ENCODE measurements at places on chromosomes 1 and 21.

DNA sequence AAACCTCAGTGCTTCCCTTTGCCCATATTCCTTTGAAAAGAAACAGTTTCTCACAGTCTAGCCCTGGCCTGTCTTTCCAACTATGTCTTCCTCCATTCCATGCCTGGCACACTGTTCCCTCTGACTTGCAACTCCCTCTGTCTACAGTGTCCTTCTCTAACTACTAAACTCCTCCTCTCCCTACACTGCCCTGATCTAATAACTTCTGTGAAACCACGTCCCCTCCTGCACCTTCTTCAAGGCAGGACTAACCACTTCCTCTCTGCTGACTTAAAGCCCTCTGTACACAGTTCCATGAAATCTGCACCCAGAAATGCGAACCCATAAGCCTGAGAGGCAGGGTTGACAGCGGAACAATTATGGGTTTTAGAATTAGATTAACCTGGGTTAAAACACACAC lies 62.2 kb upstream of the ATP1B1 start:
- no peak for DNase-seq

DNA sequence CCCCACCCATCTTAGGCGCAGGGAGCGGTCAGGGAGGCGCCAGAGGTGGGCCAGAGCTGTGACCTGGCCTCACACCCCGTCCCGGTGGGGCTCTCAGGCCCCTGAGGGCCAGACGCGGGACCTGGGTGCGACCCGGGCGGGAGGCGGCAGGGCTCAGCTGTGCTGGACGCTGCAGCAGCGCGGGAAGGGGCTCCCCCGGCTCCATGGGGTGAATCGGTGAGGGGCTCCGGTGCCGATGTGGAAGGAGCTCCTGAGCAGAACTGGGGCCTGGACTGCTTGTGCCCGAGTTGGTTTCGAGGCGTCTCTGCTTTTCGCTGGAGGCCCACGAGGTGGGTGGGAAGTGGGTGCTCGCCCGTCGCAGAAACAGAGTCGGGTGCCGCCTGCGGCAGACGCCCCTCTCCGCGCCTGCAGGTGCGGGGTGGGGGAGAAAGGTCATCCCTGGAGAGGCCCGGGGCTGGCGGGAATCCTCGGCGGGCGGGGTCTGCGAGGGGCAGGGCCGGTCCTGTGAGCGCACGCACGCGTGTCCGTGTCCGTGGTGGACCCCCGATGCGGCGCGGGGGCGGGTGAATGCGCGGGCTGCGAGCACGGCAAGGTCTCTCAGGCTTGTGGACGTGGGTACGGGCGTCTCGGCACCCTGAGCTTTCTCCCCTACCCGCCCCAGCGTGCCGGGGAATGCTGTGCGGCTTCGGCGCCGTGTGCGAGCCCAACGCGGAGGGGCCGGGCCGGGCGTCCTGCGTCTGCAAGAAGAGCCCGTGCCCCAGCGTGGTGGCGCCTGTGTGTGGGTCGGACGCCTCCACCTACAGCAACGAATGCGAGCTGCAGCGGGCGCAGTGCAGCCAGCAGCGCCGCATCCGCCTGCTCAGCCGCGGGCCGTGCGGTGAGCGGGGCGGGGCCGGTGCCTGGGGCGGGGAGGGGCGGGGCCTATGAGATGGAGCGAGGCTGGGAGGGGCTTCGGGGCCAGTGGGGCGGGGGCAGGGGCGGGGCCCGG lies 20.4 kb downstream of the AGRN start:
- peak; percentile 85 for DNase-seq

DNA sequence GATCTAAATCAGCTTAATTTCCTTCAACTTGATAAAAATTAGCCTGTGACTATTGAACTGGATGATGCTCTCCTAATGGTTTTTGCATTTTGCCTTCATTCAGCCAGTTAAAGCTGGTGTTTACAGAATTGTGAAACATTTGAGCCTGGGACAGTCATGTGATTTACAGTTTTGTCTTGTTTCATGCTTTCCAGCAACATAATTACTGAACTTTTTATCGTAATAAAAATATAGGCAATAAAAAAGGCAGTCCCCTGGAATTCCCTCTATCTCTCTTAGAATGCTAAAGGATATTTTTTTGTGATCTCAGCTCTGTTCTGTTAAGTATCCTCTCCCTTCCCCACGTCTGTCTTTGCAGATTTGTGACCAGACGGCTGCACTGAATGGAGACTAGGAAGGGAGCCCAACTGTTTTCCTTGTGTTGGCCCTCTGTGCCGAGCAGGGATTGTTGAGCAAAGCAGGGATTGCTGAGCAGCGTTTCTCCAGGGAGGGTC lies 70.3 kb upstream of the RGL1 start:
- no peak for DNase-seq

GRCh38 chr1:167244244-167244643 lies 23.6 kb downstream of the POU2F1 start:
- no peak for DNase-seq

DNA sequence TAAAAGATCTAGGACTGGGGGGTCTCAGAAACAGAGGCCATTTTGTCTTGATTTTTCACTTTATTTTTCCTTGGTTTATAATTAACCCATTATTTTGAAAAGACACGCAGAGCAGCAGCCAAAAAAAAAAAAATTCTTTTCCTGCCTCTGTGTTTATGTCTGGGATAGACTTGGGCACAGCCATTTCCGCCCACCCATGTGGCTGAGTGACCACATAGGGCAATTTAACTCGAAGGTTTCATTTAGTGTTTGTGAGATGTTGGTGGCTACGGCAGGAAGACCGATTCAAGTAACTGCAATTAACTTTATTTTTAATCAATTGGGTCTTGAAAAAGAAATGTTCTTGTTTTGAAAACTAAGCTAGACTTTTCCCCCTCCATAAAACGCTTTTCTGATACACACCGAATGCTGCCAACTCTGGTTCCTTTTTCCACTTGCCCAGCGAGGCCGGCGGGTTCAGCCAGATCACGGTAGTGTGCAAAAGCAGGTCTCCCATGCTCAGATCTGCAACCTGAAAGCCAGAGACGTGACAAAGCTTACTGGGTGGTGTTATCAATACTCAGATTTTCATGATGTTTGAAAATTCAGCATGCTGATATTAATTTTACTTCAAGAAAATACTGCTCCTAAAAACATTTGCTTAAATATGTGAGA lies 97.4 kb upstream of the KRTAP19-8 start:
- no peak for DNase-seq

GRCh38 chr1:55337801-55338447 lies 122.8 kb upstream of the USP24 start:
- DNase-seq = peak; percentile 66

GRCh38 chr1:153798468-153798780 lies 23.2 kb downstream of the SLC27A3 start:
- DNase-seq = no peak

DNA sequence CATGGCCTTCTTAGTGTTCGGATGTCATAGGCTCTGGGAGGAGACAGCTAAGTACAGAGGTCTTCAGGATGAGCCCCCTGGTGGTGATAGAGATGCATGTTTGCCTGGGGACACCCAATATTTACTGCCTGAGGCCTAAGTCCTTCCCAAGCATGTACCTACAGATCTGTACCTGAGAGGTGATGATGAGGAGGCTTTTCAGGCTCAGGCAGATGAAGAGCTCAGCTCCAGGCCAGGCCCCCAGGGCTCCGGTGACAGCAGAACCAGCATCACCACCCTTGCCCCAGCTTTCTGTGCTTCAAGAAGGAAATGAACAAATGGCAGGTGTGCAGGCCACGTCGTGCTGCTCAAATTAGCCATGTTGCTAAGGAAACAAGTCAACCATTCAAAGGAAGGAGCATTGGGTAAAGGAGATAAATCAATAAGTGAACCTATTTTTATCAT lies 21.1 kb downstream of the CACNA1E start:
- no peak for DNase-seq

GRCh38 chr1:58718435-58718834 lies 18.6 kb upstream of the MYSM1 start:
- DNase-seq = no peak

GRCh38 chr21:25457411-25457810 lies 149.9 kb downstream of the MRPL39 start:
- DNase-seq = peak; percentile 86

GRCh38 chr1:158008630-158009029 lies 15.2 kb downstream of the KIRREL1 start:
- DNase-seq = no peak

DNA sequence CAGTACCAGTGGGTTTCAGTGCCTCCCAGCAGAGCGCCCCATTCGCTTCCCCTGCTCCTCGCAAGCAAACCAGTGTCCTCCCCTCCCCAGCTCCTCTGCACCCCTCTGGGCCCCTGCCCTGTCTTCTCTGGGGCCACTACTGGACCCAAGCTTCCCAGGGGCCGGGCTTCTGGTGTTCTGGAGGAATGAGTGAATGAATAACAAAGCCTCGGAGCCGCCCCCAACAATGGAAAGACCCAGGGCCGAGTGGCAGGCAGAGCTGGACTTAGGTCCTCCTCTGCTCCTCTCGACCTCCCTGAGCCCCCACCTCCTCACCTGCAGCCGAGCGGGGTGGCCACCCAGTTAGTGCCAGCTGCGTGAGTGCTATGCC lies 37.6 kb downstream of the MATN1 start:
- DNase-seq = no peak

DNA sequence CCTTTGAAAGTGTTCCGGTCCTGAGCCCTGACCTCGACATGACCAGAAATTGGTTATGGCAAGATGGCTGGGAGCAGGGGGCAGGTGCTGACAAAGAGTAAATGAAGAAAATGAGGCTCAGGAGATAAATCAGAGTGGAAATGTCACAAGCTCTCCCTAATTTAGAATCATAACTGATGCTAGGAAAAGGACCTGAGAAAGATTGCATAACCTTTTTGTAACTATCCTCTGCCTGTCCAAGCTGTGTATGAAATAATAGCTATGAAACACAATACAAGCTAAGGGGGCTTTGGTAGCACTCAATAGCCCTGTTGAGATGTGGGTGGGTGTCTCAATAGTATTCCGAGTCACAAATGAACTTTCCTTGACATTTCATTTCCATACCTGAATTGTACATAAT lies 12.9 kb upstream of the NOS1AP start:
- no peak for DNase-seq

GRCh38 chr1:2186901-2187300 lies 7.7 kb downstream of the FAAP20 start:
- DNase-seq = no peak

DNA sequence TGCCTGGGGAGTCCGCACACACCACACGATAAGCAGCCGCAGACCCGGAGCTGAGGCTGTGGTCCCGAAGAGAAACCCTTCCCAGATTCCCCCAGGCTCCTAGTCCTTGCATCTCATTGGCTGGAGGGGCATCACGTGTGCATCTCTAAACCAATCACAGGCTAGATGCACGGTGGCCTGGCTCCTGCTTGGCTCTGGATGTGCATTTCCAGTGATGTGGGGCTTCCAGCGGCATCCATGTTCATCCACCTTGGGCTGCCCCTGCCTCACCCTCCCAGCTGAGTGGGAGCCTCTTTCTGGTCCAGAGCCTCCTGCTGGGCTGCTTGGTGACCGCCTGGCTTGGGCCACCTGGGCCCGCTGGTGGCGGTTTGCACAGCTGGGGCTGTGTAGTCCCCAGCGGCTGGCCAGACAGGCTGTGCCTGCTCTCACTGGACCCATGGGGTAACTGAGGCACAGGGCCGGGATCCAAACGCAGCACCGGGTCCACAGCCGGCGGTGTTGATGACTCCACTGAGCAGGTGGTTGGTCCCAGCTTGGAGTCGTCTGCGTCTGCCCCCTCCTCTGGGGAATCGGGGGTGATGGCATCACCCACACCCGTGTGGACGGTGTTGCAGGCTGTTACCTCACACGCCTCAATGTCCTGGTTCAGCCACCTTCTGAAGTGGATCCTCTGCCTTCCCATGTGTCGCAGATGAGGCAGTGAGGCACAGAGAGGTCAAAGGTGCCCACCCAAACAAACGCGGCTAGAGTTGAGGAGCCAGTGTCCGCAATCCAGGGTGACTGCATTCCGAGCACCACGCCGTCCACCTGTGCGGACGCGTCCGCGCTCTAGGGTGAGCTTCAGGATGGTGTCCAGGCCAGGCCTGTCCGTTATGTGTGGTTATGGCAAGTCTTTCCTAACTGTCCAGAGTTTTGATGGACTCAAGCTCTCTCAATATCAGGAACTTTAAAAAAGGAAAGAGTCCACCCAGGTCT lies 41.3 kb downstream of the COL6A1 start:
- DNase-seq = no peak

DNA sequence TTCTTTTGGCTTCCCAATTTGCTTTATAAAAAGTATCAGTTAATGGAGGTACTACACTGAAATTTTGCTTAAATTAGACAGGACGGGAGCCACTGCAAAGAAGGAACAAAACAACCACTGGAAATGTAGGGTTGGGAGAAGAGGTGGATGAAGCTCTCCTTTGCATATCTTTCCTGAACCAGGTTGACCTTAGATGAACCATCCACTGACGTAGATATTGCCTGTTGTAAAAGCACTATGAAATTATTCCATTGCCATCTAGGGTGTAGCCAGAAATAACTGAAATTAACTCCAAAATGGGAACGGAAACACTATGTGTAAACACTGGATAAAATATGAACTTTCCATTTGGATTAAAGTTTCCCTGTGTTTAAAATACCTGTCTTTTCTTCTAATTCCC lies 1.2 kb upstream of the ABL2 start:
- DNase-seq = no peak

- no peak for DNase-seq
These were observed 529.4 kb downstream of the KIF26B start for GRCh38 chr1:245684166-245684565.

DNA sequence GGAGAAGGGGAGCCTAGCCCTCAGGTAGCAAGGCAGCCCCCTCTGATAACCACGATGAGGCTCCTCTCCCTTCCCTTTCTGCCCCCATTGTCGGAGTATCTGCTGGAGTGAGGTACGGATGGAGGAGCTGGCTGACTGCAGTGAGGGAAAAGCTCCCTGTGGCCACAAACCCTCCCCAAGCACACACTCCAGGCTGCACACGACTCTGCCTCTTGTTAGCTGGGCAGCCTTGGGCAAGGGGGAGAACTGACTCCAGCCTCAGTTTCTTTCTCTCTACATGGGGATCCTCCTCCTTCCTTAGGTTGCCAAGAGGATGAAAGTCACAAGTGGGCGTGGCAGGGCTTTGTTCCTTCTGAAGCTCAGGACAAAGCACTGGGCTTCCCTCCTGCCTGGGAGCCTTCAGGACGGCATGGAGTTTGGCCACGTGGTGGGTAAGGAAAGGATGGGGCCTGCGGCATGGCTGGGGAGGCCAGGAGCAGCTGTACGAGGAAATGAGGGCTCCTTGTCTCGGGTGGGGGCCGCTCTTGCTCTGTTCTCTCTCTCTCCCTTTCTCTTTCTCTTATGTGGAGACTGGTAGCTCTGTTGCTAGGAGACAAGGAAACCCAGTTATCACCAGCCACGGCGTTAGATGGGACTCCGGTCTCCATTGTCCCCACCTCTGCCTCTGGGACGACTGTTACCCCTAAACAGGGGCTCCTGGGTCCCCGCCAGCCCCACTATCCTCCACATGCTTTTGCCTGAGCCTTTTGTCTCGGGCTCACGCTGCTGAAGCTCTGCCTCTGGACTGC lies 39.7 kb downstream of the LRP8 start:
- DNase-seq = no peak

GRCh38 chr21:45559216-45560105 lies 17.2 kb upstream of the SLC19A1 start:
- DNase-seq = no peak

GRCh38 chr1:225868631-225869330 lies 13.4 kb downstream of the TMEM63A start:
- no peak for DNase-seq

All from fibroblast of skin of back (primary cell).